Cardiac fibroblast (primary cell): ENCODE measurements at places on chromosomes 6 and 20.

- DNase-seq = peak; percentile 96
Observed at GRCh38 chr6:21987501-21987957, 309.3 kb downstream of the PRL start.

DNA sequence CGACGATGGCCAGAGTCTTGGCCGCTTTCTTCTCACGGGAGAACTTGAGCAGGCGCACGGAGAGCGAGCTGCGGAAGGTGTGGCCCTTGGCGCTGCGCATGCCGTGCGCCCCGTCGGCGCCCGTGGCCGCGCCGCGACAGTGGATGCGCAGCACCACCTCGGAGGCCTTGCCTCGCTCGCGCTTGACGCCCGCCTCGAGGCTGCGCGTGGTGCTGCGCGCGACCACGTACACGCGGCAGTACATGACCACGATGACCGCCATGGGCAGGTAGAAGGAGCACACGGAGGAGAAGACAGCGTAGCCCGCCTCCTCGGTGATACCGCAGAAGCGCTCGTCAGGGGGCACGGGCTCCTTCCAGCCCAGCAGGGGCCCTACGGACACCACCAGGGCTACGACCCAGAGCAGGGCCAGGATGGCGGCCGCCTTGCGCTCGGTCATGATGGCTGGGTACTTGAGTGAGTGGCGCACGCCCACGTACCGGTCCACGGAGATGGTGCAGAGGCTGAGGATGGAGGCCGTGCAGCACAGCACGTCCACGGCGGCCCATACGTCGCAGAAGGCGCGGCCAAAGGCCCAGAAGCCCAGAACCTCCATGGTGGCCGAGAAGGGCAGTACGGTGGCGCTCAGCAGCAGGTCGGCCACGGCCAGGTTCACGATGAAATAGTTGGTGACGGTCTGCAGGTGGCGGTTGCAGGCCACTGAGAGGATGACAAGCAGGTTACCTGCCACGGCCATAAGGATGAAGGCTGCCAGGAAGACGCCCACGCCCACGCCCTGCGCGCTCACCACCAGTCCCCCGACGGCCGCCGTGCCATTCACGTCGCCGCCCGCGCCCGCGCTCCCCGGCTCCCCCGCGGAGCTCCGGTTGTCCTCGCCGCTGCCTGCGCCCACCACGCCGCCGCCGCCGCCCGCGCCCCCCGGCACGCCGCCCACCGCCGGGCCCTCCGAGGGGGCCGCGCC is 232.8 kb upstream of the RNF24 start:
- DNase-seq = no peak

- no peak for DNase-seq
Observed at GRCh38 chr20:50256577-50256976, 65.9 kb downstream of the CEBPB start.

DNA sequence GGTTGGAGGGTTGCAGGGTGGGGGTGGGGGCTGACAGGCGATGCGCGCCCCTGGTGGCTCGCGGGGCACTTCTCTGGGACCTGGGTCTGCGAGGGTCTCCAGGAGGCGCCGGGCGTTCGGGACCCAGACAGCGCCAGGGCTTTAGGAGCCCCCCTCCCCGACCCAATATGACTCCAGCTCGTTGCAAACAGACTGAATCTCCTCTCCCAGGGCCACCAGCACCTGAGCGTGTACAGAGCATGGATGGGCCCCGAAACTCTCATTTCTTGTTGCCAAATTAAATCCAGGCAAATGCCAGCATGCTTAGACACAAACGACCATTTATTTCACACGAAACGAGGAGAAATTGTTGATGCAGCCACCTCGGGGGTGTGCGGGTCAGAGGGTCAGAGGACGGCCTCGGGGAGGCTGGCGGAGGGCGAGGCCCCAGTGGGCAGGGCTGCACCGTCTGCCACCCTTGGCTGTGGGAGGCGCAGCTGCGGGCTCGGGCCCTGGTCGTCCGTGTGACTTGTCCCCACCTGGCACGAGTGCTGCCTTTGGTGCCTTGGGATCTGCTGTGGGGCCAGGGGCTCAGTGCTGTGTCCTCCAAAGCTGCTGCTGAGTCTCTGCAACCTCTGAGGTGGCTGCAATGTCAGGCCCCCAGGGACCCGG is 20.9 kb upstream of the GATA5 start:
- no peak for DNase-seq

GRCh38 chr6:104704191-104704590 is 155.5 kb downstream of the HACE1 start:
- peak; percentile 23 for DNase-seq

DNA sequence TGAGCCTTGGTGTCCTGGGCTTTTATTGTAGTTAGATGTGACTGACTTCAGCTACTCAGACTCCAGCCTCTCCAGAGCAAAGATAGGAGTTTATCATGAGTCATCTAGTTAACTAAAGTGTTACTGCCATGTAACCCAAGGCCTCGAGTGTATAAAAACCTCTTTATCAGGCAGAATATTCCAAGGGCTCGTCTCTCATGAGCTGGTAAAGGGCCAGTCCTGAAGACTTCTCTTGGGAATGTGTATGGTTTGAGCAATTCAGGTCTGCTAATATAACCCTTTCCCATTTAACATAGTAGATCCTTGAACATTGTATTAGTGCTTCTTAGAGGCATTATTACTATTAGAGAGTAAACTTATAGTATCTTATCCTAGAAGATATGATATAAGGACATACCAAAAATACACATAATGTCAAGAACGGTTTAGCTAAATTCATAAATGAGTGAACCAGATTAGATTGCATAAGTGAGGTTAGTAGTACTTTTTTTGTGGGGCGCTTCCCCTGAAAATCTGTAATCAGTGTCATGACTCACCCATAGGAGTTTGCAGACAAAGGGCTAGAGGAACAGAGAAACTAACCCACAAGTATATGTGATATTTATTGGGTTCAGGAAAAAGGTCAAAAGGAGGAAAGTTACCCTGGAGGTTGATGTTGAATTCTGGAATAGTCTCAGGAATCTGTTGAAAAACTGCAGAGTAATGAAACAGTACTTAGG is 16.0 kb downstream of the DSE start:
- DNase-seq = peak; percentile 82

GRCh38 chr6:114084327-114084890 is 113.5 kb upstream of the HDAC2 start:
- DNase-seq = no peak

GRCh38 chr6:43242908-43243663 is at the start of gene TTBK1:
TSS of gene TTBK1 (plus strand) at chr6:43243481. CDS start at chr6:43246661, 3,180 bp downstream.
- no peak for DNase-seq

GRCh38 chr20:17960927-17961586 is 7.5 kb downstream of the SNX5 start:
- DNase-seq = peak; percentile 87

DNA sequence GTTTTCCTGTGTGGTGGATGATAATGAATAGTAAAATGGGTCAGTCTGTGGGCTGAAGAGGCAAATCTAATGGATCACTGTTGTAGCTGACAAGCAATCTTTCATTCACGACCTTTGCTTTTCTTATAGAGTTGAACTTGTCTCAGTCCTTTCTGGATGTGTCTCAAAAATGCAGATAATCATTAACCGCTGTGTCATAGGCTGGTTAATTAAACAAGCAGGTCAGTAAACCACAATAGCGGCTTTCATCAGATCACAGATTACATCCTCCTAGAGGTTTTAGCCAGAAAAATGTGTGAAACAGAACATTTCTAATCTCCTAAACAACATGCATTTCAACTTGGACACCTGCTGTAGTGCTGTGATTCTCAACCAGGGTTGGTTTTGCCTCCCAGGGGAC is 2.5 kb upstream of the METTL24 start:
- no peak for DNase-seq
